CD4-positive, alpha-beta T cell treated with Interleukin-6 for 4 hours (primary cell): ENCODE measurements at places on chromosomes 7 and 10.

DNA sequence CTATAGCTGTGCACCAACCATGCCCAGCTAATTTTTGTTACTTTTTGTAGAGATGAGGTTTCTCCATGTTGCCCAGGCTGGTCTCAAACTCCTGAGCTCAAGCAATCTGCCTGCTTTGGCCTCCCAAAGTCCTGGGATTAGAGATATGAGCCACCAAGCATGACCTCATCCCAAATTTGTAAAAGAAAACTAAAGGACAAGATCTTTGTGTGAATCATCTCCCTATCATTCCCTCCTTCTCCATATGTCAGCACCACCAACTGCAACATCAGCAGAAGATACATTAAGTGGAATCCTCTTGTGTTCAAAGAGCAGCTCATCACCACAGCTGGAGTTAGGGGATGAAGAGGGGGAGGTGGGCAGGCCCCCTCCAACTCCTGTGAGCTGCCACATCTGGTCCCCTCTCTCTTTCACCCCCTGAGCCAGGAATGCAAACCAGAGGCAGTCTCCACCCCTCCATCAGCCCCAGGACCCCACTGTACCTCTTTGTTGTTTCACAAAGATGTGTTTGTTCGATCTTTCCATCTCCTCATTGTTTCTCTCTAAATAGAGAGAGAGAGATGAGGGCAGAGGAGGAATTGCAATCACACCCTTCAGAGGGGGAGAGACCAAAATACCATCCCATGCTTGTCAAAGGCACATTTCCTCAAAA is 47.3 kb upstream of the PIP4K2A start:
- no peak for DNase-seq

GRCh38 chr10:119715628-119716505 is 10.0 kb upstream of the INPP5F start:
- no peak for DNase-seq

- no peak for DNase-seq
Observed at GRCh38 chr10:94622666-94623205, 60.8 kb upstream of the CYP2C18 start.

DNA sequence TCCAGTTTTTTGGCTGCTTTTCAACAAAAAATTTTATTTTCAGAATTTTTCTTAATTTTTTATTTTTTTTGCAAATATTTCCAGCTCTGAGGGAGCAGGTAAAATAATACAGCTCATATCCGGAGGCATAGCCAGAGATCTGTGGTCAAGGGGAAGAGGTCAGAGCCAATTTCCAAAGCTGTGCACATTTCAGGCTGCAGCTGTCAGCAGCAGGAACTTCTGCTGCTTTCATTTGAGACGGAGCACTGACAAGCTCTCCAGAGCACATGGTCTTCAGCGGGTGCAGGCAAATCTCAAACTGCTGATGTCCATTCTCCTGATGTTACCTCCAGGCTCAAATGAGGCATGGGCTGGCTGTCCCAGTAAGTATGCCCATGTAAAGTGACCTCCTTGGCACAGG is 31.1 kb downstream of the SLC26A4 start:
- no peak for DNase-seq

GRCh38 chr10:131997366-131998049 is 15.8 kb upstream of the BNIP3 start:
- no peak for DNase-seq
